ENCODE measurements at places on chromosomes 5 and 9. TPM values are rescaled to one million over a fixed set of nuclear protein-coding genes. Genes with fewer than 3 reads are reported as not detected.

CARD6 gene
- total RNA-seq: 5.4 TPM

DNA sequence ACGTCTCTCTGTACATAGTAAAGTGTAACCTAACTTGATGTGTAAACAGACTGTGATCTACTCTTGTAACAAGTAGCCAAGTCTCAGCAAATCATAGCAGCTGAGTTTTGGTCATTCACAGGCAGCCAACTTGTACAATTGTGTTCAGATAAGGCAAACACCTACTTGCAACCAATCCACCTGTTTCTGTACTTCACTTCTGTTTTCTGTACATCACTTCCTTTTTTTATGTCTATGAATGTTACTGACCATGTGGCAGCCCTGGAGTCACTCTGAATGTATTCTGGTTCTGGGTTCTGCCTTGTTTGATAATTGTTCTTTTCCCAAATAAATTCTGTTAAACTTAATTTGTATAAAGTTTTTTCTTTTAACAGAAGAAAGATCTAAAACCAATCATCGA is 26.0 kb downstream of the RLN2 start:
- no peak overlapping the region for H3K27ac ChIP-seq
- no peak overlapping the region for H3K4me3 ChIP-seq
- no peak for DNase-seq
- no peaks in the 10 kb centered on the region for H3K27me3 ChIP-seq

- no peak overlapping the region for H3K27ac ChIP-seq
- DNase-seq: peak; percentile 77
Observed at GRCh38 chr5:6557807-6558575, 74.9 kb downstream of the NSUN2 start.

GRCh38 chr9:15182101-15182551 is 124.9 kb downstream of the TTC39B start:
- H3K27me3 ChIP-seq: no peaks in the 10 kb centered on the region
- no peaks in the 10 kb centered on the region for H3K4me1 ChIP-seq
- no peak for DNase-seq
- peaks cover 58% of the 10 kb centered on the region for H3K36me3 ChIP-seq
- H3K27ac ChIP-seq: no peak overlapping the region
